Effector memory CD8-positive, alpha-beta T cell (primary cell): ENCODE measurements at places on chromosomes 12 and 14.

GRCh38 chr12:87382959-87383566, 646.1 kb downstream of the C12orf50 start:
- no peak for DNase-seq

- DNase-seq, result no peak
These were observed 20.6 kb downstream of the LTBP2 start for GRCh38 chr14:74591394-74591793.

- DNase-seq, result no peak
These were observed 80.1 kb downstream of the ANO2 start for GRCh38 chr12:5864972-5865371.

GRCh38 chr12:47731723-47732122, 6.4 kb upstream of the ENDOU start:
- DNase-seq, result no peak

DNA sequence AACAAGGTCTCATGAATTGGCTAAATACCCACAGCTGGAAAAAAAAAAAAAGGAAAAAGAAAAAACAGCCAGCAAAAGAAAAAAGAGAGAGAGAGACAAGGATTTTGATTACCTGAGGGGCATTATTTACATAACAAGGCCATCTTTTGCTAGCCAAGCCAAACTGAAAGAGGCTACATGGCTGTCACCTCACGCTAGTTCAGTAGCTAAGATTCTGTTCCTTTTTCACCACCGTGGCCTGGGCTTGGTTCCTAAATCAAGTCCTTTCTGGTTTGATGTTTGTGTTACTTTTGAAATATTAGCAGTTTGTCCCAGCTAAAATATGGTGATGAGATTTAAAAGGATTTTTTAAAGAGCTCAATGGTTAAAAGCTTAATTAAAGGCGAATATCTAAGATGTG, 2.0 kb upstream of the SDS start:
- DNase-seq, result no peak

DNA sequence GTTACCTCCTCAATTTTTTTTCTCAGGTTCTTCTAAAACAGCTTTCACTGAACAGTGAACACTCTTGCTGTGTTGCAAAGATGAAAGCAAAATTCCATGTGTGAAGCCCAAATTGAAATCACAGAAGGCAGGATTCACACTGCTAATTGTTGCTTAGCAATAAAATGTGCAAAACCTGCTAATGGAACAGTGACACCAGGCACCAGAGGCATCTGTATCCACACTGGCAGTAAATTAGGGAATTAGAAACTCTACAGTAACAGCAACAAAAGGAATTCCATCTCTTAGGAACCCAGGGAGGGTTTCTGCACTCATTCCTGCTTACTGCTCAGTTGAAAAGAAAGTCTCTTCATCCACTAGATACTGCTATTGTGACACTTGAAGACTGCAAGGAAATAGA, 202.3 kb downstream of the GXYLT1 start:
- no peak for DNase-seq

DNA sequence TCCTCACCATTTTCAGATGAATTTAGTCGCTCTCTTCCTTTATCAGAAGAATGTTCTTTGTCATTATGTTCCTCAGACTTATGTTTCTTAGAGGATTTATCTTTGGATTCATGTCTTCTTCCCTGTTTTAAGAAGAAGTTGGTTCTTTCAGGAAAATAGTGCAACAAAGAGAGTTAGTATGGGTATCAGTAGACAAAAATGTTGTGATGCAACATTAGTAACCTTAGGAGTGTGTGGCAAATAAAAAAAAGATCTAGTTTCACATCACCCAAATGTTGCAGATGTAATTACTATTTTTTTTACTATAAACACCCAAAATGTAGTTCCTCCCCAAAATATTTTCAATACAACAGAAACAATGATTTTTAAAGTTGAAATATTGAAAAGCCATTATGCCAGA, 7.8 kb downstream of the RSRC2 start:
- no peak for DNase-seq

DNA sequence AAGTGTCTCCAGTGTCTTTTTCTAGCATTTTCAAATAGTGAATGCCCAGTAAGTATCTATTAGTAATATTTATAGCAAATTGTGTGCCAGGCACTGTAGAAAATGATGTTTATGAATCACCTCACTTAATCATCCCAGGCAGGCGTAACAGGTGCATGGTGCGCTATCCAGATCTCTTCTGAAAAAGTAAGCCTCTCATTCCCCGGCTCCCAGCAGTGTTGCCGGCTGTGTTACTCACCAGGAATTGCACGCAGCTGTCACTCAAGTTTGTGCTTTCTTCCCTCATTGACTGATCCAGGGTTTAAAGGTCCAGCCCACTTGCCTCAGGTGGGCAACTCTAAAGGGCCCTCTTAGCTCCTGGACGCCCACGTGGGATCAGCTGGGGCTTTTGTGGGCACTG, 173.8 kb upstream of the RASSF8 start:
- DNase-seq, result no peak

- DNase-seq, result no peak
These were observed 23.5 kb downstream of the ATG14 start for GRCh38 chr14:55388160-55388559.

GRCh38 chr14:24224618-24225071, 7.5 kb downstream of the NEDD8 start:
- DNase-seq, result no peak

GRCh38 chr12:26723379-26724308, 109.3 kb downstream of the ITPR2 start:
- DNase-seq, result no peak
